ENCODE measurements at places on chromosomes 13 and 19.

- DNase-seq: no peak
These were observed at the start of gene CBLC for GRCh38 chr19:44777715-44778347. Gene CBLC (plus strand): TSS chr19:44777890. CDS start chr19:44777932, 42 bp downstream.

- DNase-seq: peak; percentile 32
These were observed 1.2 kb downstream of the CGB7 start for GRCh38 chr19:49056101-49056901.

- no peak for DNase-seq
These were observed 303.4 kb downstream of the GPC6 start for GRCh38 chr13:93529961-93530360.

DNA sequence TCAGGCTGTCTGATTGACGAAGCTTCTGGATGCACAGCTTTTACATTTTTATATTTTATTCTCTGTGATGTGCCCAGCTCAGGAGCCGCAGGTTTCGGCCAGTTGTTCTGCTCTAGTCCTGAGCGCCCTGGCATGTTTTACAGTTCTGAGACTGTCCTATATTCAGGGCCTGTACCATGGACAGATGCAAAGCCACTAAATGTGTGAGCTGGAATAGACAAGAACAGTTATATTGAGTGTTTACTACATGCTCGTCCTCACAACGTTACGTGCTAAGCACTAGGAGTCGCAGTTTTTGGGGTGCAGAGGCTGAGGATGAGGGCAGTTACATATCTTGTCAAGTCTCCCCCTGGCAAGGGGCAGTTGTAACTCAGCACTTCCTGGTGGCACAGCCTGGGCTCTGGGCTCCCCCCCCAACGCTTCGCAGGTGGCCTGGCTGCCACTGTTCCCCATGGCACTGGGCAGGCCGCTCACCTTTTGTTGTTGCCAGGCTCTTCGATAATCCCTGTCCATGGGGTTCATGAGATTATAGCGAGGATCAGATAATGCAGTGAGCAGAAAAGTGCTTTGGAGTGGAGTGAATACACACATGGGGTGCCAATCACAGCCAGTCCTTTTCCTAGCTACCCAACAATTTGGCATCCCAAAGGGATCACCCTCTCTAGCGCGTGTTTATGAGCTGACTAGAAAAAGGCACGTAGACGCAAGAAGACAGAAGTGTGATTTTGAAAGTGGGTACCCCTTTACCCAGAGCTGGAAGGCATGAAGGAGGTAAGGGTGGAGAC is 23.5 kb downstream of the ARL11 start:
- DNase-seq: no peak

DNA sequence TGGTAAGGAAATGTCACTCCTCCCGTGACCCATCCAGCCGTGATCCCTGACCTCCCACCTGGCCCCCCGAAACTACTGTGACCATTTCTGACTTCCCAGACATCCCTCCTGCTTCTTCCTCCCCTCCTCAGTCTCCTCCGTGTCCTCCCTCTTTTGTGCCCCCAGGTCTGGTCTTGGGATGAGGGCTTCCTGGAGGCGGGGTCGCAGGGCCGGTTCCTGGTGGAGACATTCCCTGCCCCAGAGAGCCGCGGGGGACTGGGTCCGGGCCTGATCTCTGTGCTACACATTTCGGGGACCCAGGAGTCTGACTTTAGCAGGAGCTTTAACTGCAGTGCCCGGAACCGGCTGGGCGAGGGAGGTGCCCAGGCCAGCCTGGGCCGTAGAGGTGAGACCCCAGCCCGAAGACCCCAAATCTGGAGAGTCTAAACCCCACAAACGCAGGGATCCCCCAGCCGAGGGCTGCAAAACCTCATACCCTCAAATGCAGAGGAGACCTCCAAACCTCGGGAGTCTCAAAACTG is 5.0 kb downstream of the KIRREL2 start:
- no peak for DNase-seq

- DNase-seq: no peak
These were observed 4.1 kb downstream of the IGFL4 start for GRCh38 chr19:46036744-46037128.

- no peak for DNase-seq
These were observed 30.3 kb downstream of the ZNF823 start for GRCh38 chr19:11708457-11708856.

GRCh38 chr13:31072041-31072440 is 89.7 kb downstream of the HSPH1 start:
- no peak for DNase-seq

DNA sequence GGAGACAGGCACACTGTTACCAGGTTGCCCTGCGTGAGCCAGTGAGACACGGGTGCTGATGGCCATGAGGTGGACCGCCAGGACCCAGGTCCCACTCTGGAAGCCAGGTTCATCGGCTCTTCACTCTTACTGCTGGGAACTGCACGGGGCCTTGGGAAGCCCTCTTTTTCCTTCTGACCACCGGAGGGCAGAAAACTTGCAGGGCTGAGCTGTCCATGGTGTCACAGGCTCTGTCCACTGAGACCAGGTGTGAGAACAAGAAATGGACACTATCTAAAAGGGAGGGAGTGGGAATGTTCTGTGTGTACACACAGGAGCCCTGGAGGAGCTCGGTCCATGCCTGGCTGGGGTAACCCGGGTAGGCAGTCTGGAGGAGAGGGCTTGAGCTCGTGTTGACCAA is 93.4 kb downstream of the UQCRFS1 start:
- no peak for DNase-seq

- peak; percentile 35 for DNase-seq
These were observed 55.1 kb downstream of the GPR180 start for GRCh38 chr13:94656766-94657165.

DNA sequence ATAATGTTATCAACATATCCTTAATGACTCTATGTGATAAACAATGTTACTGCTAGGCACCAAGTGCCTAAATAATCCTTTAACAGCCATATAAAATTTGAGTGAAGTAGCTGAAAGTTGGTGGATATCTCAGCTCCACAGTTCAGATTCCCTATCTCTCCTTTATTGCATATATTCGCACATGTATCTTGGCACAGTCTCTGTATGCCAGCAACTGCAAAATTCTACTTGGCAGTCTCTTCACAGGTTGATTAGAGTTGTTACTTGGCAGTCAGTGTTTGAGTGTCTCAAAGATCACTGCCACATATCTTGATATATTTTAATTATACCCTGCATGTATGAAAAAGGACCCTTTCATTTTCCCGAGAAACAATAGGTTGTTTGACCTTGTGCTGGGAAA is 879.3 kb downstream of the OLFM4 start:
- no peak for DNase-seq

DNA sequence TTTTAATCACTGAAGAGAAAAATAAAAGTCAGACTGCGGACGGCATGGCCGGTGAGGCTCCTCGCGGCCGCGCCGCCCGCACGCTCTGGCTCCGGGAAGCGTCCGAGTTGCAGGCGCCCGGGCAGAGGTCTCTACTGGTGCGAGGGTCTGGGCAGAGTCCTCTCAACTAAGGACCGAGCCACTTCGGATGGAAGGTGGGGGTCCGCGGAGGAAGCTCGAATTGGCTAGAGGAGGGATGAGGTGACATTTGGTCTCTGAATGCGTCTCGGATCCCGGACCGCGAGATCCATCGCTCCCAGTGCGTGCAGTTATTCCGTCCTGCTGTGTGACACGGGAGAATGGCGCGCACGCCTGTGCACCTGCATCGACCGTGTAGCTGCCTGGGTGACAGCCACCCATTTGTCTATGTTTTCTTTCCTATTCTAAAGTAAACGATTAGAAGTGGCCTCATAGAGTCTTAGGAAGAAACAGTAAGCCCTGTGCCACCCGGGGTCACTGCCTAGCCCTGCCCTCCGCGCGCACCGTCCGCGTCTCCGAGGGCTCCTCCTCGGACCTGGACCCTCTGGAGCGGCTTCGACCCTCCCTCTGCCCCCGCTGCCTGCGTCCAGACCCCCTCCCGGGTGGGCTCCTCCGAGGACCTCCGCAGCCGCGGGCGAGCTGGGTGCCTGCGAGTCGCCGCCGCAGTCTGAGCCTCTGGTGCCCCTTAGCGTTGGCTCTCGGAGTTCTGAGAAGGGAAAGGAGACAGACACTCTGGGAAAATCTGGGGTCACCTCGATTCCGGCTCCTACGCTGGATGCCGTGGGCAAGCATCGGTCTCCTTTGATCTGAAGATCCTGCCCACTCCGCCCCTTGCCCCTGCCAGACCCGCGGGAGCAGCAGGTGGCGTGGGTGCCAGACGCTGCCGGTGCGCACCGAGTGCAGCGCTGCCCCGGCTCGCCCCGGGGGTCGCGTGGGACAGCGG is 347.4 kb downstream of the LIG4 start:
- no peak for DNase-seq

DNA sequence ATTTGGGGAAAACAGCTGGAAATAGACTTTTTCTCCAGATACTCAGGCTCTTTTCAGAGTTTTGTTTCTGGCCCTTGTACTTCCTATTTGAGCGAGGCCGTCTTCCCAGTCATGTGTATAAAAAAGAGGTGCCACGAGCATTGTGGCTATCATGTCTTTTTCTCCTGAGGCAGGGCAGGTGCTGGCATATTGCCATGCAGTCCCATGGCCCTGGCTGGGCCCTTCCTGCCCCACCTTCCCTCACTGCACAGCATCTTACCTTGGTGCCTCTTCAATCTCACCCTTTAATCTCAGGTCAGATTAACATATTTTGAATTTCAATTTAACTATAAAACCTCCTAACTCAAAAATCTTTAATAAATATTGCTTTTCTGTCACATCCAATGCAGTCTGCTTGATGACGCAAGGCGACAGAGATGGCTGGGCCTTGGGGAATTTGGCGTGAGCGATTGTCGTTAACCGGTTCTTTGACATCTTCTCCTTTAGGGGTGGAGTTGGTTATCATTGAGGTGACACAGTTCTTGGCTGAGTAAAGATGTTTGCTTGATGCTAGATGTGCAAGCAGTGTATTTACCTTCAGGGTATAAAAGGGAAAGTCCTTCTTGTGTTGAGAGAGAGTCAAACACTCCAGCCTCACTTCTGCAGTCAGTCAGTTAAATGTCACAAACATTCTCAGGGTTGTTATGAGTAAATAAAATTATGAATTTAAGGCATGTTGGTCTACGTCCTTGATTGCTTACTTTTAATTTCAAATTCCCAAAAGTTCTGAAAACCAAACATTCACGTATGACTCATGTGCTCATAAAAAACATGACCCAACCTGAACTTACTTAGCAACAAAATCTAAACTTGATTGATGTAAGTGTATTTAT is 289.9 kb downstream of the MYO16 start:
- peak; percentile 20 for DNase-seq

DNA sequence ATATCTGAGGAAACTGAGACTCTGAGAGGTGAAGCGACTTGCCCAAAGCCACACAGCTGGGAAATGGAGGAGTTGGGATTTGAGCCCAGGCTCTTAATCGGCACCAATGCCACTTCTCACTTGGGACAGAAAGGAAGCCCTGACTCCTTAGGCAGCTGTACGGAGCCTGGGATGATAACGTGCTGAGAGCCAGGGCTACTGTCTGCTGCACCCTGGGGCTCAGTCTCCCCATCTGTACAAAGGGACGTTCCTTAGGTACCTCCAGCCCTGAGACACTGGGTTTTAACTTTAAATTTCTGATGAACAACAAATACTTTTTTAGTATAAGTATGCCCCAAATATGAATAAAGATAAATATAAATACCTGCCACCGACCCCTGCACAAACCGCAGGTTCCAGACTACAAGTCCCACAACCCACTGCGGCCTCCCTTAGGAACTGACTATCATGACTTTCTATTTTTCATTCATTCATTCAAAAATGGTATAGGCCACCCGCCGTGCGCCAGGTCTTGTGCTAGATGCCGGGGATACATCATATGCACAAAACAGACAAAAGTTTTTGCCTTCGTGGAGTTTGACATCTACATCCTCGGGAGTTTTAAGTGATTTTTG is 776 bp upstream of the NCLN start:
- DNase-seq: no peak

DNA sequence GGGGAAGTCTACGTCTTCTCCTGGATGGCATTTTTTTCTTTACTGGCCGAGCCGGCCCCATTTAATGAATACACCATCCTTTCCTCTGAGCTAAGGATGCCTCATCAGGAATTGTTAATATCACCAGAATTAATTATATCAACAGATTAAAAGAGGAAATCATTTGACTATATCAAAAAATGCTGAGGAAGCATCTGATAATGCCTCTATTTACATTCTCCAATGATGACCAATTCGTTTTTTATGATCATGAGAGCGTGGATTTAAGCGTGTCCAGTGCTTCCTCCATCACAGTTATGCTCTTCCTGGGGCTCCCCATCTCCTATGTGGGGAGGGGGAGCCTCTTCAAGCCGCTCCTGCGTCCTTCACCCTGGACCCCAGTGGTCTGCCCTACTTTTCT is 58.7 kb downstream of the TUBGCP3 start:
- DNase-seq: no peak

DNA sequence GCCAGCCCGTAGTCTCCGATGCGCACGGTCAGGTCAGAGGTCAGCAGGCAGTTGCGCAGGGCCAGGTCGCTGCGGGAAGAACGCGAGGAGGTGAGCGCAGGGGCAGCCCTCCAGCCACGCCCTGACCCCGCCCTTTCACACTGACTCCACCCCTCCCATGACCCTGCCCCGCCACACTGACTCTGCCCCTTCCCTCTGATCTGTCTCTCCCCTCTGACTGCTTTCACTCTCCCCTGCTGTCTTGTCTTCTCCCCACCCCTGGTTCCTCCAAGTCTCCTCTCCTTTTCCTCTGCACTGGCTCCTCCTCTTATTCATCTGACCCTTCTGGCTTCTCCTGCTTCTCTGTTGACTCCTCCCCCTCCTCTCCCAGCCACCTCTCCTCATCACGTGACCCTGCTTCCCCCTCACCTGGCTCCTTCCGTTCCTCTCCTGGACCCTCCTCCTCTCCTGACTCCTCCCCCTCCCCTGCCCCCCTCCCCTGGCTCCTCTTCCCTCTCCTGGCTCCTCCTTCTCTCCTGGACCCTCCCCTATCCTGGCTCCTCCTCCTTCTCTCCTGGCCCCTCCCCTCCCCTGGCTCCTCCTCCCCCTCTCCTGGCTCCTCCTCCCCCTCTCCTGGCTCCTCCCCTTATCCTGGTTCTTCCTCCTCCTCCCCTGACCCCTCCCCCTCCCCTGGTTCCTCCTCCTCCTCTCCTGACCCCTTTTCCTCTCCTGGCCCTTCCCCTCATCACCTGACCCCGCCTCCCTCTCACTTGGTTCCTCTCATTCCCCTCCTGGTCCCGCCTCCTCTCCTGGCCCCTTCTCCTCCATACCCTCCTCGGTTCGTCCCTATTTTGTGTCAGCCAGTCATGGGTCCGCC is 9.9 kb downstream of the LMTK3 start:
- peak; percentile 15 for DNase-seq

DNA sequence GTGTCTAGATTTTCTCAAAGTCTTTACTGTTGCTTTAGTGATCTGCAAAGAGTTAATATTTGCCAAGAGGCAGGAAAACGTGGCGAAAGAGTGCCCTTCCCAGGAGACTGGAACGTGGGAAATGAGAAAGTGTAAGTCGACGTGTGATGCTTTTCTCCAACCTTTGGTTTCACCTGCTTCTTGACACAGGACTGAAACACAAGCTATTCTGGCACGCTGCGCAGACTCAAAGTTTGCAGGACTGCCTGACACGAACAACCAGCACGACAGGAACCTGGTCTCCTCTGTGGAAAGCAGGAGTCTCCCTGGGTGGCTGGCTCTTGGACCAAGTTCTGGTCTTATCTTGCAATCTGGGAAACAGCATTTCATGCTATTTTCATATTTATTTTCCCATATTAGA is 28.6 kb downstream of the RFXAP start:
- DNase-seq: no peak

GRCh38 chr13:46106839-46107371 is 2.1 kb upstream of the CPB2 start:
- no peak for DNase-seq

- DNase-seq: no peak
These were observed 919.3 kb downstream of the UQCRFS1 start for GRCh38 chr19:28293685-28294084.

All from hematopoietic multipotent progenitor cell treated with erythropoietin and hydrocortisone succinate and interleukin-3 and kit ligand, for 17 days (in vitro differentiated cells).